ENCODE measurements at places on chromosomes 1 and 21.
A peak's percentile ranks its signal among the peaks of the same experiment; 100 is the strongest.

DNA sequence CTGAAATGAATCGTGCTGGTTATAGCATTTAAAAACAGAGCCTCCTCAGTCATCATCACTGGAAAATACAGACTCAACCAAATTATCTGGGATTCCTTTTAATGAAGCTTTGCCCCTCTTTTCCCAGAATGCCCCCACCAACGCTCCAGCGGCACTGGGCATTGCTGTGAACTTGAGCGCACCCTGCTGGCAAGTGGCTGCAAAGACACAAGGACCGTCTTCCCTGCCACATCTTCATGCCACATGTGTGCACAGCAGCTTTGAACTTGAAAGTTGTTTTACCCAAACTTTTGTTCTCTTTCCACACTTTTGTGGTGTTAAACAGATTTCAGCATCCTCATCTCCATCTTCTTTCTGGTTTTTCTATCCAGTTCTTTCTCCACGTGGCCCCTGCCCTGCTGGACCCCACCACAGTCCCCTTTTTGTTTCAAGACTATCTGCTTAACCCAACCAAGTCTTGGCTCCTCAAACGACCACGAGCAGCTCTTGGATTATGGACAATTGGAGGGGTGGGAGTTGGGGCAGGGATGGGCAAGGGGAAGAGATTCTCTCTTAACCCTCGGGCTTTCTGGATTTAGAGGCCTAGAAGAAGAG, 12.8 kb upstream of the LMX1A start:
- no peak overlapping the region for H3K4me3 ChIP-seq
- no peaks in the 10 kb centered on the region for H3K36me3 ChIP-seq
- H3K4me1 ChIP-seq = peaks cover 13% of the 10 kb centered on the region

- no peaks in the 10 kb centered on the region for H3K36me3 ChIP-seq
- no peak overlapping the region for H3K27ac ChIP-seq
- H3K27me3 ChIP-seq = no peaks in the 10 kb centered on the region
- H3K4me3 ChIP-seq = no peak overlapping the region
- no peak for DNase-seq
These were observed 30.2 kb upstream of the KCNA2 start for GRCh38 chr1:110636149-110636935.

- no peak for DNase-seq
- no peaks in the 10 kb centered on the region for H3K27me3 ChIP-seq
- no peak overlapping the region for H3K27ac ChIP-seq
- no peaks in the 10 kb centered on the region for H3K36me3 ChIP-seq
These were observed 267.9 kb downstream of the PLA2G4A start for GRCh38 chr1:187096689-187097088.

DNA sequence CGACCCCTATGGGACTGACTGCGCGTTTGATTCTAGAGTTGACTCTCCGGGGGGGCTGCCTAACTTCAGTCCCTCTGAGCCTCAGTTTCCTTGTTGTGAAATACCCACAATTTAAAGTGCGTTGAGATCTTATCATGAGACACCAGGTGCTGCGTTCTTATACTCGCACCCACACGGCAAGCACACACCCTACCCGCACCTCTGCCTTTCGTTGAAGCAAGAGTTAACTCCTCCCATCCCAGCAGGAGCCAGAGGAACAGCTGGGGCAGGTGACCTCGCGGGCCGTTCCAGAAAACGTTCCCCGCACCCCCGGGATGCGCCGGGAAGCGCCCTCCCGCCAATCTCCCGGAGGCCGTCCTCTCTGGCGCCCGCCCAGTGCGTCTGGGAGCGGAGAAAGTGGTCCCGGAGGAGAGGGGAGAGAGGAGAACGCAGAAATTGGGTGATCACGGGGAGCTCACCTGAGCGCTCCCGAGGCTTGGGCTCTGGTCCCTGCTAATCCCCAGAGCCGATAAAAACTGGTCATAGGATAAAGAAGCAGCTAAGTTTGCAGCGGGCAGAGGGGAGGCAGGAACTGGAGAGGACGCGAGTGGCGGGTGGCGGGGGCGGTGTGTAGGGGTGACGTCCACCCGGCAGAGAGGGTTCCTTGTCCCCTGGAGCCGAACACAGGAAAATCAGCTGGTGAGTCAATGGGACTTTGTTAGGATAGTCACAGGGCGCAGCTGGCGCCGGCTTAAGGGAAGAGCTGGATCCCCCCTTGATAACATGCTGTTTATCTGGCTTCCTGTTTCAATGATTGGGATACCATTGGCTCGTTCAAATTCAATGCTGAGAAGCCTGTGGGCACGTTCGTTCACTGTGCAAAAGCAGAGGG, 869 bp downstream of the NAV1 start:
- H3K36me3 ChIP-seq = no peaks in the 10 kb centered on the region
- H3K4me3 ChIP-seq = peak overlapping the region; percentile 68
- peaks cover 35% of the 10 kb centered on the region for H3K4me1 ChIP-seq
- no peak for DNase-seq

GRCh38 chr21:42746593-42747275, 93.3 kb downstream of the PDE9A start:
- no peak overlapping the region for H3K27ac ChIP-seq
- no peaks in the 10 kb centered on the region for H3K36me3 ChIP-seq
- H3K4me1 ChIP-seq = no peaks in the 10 kb centered on the region
- no peak overlapping the region for H3K4me3 ChIP-seq
- no peaks in the 10 kb centered on the region for H3K27me3 ChIP-seq

- no peak for DNase-seq
- H3K27me3 ChIP-seq = no peaks in the 10 kb centered on the region
- no peaks in the 10 kb centered on the region for H3K36me3 ChIP-seq
- H3K4me1 ChIP-seq = no peaks in the 10 kb centered on the region
- H3K4me3 ChIP-seq = no peak overlapping the region
- H3K27ac ChIP-seq = no peak overlapping the region
These were observed 90.8 kb downstream of the GTF2B start for GRCh38 chr1:88800382-88801051.

DNA sequence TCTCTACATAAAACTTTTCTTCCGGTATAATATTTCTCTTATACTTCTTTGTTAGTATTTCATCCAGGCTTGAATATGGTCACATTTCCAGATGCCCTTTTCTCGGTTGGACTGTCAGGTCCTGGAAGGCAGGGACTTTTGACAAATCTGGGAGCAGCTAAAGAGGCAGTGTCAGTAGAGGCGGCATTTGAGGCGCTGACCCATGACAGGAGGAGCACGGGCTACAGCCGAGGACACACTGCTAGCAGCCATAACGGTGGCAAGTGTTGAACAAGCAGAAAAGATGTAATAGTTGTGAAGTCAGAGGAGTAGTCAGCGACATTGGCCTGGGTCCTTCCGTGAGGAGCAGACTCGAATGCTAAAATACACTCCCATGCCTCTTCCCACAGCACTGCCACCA, 14.5 kb upstream of the NRIP1 start:
- DNase-seq = no peak
- no peak overlapping the region for H3K4me3 ChIP-seq
- no peak overlapping the region for H3K27ac ChIP-seq
- no peaks in the 10 kb centered on the region for H3K36me3 ChIP-seq

All from esophagus squamous epithelium (tissue), 5 donors.